ENCODE measurements at places on chromosomes 6 and 20. TPM values are rescaled to one million over a fixed set of nuclear protein-coding genes. Genes with fewer than 3 reads are reported as not detected.

DNA sequence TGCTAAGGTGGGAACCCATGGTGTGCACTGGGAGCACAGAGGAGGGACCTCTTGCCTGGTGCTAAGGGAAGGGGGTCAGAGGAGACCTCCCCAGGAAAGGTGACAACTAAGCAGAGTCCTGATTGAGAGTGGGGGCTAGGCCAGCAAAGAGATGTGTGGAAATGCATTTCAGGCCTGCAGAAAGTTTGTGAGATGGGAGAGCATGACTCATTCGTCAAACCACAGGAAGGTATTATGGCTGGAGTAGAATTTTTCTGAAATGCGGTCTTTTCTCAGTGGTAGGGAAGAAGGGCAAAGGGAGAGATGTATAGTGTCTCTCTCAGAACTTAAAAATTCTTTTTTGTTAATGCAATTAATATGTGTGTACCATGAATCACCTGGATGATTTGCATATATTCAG lies 23.6 kb upstream of the EDN1 start:
- H3K36me3 ChIP-seq: peaks cover 7% of the 10 kb centered on the region
- H3K27me3 ChIP-seq: no peaks in the 10 kb centered on the region
- peak; percentile 57 for DNase-seq

The MDFI gene
- total RNA-seq: not detected

The MCHR2 gene
- total RNA-seq: not detected

DNA sequence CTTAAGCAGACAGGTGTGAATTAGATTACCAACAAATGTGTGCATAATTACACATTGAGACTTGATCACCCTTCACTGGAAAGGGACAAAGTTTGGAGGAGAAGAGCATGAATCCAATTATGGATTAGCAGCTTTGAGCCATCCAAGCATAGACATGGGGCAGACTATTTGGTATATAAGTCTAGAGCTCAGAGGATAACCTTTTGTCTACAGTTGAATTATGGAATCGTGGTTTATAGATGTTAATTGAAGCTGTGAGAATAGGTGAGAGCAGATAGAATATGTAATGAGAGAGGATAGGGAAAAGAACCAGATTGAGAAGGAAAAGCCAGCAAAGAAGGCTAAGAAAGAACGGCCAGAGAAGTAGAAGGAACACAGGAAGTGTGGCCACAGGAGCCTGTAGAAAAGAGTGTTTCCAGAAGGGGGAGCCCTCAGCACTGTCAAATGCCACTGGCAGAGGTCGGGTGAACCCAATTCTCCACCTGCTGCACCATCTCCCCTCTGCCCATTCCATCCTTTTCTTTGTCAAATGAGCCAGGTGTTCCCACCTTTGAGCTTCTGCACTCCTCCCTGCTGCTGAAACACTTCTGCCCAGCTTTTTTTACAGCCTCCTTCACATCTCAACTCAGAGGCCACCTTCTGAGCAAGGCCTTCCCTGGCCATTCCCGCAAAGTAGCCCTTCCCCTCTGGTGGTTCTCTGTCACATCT lies 7.3 kb downstream of the DNTTIP1 start:
- H3K27ac ChIP-seq: peak overlapping the region; percentile 35
- peaks cover 26% of the 10 kb centered on the region for H3K36me3 ChIP-seq
- no peaks in the 10 kb centered on the region for H3K4me1 ChIP-seq
- peak; percentile 16 for DNase-seq
- no peak overlapping the region for H3K4me3 ChIP-seq

DNA sequence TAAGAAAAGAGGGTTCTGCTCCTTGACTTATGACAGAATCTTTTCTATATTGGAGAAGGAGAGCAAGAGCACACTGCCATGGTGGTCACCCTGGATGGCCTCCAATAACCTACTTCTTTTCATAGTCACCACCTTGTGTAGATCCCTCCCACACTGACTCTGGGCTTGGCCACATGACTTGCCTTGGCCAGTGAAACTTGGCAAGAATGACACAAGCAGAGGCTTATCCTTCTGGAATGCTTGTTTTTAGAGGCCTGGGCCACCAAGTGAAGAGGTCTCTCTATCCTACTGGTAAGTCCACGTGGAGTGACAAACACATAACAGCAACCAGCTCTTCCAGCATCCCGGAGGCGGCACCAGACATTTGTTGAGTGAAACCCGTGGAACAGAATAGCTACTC lies 349.4 kb upstream of the JARID2 start:
- H3K27ac ChIP-seq: no peak overlapping the region
- H3K36me3 ChIP-seq: no peaks in the 10 kb centered on the region
- H3K4me3 ChIP-seq: no peak overlapping the region

The DSP gene
- total RNA-seq: 61.2 TPM

DNA sequence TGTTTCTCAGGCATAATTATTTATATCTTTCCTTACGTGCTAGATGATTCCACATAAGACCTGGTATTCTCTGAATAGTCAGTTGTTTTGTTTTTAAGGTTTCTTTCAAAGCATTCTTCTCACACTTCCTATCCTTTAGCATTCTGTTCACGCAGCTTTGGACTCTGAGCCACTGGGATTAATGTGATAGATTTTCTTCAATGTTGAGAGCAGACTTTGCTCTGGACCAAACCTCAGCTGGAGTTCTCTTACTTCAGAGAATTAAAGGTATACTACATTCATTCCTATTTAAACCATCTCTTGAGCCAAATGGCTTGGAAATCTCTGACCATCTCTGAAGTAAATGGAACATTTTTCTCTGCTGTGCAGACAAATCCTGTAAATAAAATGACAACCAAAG lies 70.7 kb upstream of the TRAF3IP2 start:
- DNase-seq: no peak
- no peaks in the 10 kb centered on the region for H3K27me3 ChIP-seq
- H3K4me3 ChIP-seq: no peak overlapping the region
- no peaks in the 10 kb centered on the region for H3K4me1 ChIP-seq

- no peaks in the 10 kb centered on the region for H3K36me3 ChIP-seq
- H3K4me1 ChIP-seq: peaks cover 10% of the 10 kb centered on the region
- no peak overlapping the region for H3K27ac ChIP-seq
- H3K4me3 ChIP-seq: no peak overlapping the region
Observed at GRCh38 chr20:49385465-49385864, 97.0 kb downstream of the KCNB1 start.

GRCh38 chr20:38108986-38109541 lies 56.0 kb downstream of the TGM2 start:
- DNase-seq: no peak
- no peaks in the 10 kb centered on the region for H3K36me3 ChIP-seq
- H3K27ac ChIP-seq: peak overlapping the region; percentile 67
- H3K4me1 ChIP-seq: peaks cover 50% of the 10 kb centered on the region
- H3K27me3 ChIP-seq: peaks cover 1% of the 10 kb centered on the region

DNA sequence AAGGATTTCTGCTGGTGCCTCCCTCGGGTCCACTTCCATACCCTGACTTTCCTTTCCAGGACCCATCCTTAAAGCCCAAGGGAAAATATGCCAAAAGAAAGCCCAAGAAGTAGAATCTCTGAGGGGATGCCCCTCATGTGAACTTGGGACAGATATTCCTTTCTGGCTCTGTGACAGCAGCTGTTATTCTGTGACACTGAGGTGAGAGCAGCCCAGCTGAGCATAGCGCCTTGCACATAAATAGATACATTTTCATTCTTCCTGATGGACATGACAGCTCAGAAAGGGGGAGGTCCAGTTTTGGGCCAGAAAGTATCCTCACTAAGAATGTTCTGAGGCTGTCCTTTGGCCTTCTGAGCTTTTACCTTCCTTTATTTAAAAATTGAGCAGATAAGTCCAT lies 353.2 kb downstream of the SAMD5 start:
- no peak overlapping the region for H3K27ac ChIP-seq
- no peaks in the 10 kb centered on the region for H3K4me1 ChIP-seq
- H3K36me3 ChIP-seq: no peaks in the 10 kb centered on the region
- no peaks in the 10 kb centered on the region for H3K27me3 ChIP-seq
- DNase-seq: no peak

The PDYN gene
- total RNA-seq: not detected

Measured in HFFc6 (cell line).